ENCODE measurements at places on chromosomes 16 and 17.

DNA sequence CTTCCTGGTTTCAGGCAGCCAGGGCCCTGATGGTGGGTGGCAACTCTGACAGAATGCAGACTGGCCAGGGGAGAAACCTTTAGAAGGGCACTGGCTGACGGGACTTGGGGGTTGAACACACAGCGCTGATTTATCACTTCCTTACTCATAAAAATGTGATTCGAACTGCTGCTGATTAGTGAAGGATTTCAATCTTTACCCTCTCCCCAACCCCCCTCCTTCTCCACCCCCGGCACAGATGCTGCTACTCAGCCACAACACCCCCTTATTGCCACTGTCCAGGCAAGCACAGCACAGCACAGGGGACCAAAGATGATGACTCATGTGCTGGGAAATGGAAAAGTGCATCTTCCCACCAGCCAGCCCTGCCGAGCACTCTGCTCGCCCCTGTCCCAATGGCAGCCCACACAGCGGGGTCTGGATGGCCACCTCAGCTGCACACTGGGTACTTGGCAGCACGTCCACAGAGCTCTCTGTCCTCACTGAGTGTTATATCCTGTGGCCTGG lies 70.1 kb downstream of the SMG6 start:
- no peak for DNase-seq

DNA sequence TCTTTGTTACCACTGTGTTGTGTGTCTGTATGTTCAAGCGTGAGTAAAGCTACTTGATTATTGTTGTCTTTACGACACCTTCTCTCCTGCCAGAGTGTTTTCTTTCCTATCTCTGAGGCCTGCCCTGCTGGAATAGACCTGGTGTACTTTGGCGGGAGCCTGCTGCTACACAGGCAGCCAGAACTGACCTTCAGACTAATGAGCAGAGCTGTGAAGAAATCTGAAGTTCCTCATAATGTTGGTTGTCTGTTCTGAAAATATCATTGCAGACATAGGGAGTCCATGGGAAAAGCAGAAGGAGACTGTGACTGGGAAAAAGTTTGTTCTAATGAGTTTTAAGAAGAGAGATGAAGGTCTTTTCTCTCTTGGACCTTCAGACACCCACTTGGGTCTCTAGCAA lies 9.8 kb downstream of the RHOT1 start:
- no peak for DNase-seq

- DNase-seq: no peak
Measured at GRCh38 chr16:19781226-19781625, 63.2 kb downstream of the IQCK start.

DNA sequence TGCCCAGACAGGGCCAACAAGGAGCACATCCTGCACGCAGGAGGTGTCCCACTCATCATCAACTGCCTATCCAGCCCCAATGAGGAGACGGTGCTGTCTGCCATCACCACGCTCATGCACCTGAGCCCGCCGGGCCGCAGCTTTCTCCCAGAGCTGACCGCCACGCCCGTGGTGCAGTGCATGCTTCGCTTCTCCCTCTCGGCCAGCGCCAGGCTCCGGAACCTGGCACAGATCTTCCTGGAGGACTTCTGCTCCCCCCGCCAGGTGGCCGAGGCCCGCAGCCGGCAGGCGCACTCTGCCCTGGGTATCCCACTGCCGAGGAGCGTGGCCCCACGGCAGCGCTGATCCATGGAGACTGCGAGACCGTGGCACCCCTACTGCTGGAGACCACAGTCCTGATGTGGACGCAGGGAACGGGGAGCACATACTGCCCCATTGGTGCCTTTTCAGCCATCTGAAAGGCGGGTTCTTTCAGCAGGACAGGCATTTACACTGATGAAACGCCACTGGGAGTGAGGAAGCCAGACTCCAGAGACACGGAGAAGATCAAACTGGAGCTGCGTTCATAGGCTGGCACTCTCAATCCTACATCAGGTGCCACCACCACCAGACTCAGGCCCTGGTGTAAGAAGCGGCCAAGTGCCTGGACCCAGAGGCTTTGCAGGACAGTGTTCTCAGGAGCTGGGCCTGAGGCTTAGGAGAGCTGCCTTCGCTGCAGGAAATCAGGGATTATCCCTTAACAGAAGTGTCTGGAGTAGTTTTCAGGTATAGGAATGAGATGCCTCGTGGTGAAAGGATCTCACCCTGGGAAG lies 2.6 kb downstream of the NT5C start:
- DNase-seq: no peak

GRCh38 chr16:81720973-81721906 lies 57.9 kb upstream of the PLCG2 start:
- DNase-seq: no peak

DNA sequence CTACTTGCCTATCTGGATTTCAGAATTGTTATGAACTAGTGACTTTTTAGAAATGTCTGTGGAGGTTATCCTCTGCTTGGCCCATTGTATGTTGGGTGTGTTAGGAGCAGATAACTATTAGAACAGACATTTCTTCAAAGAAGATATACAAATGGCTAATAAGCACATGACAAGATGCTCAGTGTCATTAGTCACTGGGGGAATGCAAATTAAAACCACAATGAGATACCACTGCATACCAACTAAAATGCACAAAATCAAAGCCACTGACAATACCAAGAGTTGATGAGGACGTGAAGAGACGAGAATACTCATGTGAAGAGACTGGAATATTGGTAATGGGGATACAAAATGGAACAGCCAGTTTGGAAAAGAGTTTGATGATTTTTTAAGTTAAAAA lies 39.2 kb downstream of the CEP112 start:
- no peak for DNase-seq

GRCh38 chr17:76343106-76343505 lies 10.6 kb downstream of the PRPSAP1 start:
- no peak for DNase-seq

- DNase-seq: no peak
Measured at GRCh38 chr17:9044772-9045463, 23.6 kb downstream of the NTN1 start.

DNA sequence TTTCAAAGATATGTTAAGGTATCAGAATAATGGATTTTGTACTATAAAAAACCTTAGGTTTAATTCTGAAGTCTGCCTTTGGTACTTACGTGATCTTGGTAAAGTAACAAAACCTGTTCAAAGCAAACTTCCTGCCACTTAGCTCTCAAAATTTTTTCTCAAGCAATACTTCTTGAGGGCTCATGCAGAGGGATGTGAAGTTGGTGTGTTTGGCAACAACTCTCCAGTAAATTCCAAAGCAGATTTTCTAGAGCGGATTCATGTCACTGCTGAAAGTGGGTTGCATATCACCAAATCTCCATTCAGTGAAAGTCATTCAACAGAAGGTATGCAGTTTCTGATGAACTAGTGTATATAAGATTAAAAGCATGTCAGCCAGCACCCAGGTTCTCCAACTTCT lies 856.7 kb downstream of the CDH8 start:
- no peak for DNase-seq

- no peak for DNase-seq
Measured at GRCh38 chr17:4450710-4451316, 17.1 kb downstream of the SPNS3 start.

GRCh38 chr17:58317421-58318064 lies 11.1 kb downstream of the TSPOAP1 start:
- DNase-seq: peak; percentile 73

GRCh38 chr17:75110234-75110937 lies 617 bp downstream of the ARMC7 start:
- no peak for DNase-seq

- no peak for DNase-seq
Measured at GRCh38 chr16:85220125-85220839, 108.0 kb upstream of the CIBAR2 start.

DNA sequence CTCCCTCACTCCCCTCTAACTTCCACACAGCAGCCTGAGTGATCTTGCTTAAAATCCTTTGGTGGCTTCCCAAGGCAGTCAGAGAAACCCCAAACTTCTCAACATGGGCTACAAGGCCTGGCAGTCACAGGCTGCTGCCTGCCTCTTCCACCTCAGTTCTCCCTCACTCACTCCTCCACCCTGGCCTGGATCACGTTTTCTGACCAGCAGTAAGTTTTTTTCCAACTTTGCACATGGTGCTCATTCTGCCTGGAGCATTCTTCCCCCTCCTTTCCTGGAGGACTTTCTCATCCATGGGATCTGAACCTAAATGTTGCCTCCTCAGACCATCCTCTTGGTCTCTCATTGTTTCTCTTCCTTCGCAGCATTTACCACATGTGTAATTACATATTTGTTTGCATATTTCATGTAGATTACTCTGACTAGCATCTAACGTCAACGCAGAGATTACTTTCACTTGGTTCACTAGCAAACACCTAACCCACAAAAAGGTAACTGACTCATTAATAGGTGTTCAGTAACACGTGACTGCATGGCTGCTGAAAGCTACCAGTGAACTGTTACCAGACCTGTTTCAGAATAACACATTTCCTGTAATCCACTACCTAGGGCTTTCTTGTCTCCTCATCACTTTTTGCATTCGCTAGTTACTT lies 17.1 kb downstream of the GNA13 start:
- no peak for DNase-seq

DNA sequence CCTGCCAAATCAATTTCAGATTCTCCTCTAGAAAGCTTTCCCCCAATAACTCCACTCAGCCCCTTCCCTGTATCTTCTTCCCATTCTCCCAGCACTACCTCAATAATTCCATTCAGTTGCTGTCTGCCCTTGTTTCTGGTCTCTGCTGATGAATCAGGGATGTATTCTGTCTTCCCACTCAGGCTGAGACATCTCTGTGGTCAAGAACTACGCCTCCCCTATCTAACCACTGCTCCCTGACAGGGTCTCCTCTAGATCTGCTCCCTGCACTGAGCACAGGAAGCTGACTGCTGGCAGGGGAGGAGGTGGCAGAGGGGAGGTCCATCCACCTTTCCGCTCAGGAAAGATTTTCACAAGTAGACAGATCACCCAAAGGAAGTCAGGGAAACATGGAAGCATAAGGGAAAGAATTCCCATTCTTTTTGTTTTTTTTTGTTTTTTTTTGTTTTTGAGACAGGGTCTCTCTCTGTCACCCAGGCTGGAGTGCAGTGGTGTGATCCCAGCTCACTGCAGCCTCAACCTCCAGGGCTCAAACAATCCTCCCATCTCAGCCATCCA lies 16.9 kb upstream of the SP2 start:
- DNase-seq: no peak

DNA sequence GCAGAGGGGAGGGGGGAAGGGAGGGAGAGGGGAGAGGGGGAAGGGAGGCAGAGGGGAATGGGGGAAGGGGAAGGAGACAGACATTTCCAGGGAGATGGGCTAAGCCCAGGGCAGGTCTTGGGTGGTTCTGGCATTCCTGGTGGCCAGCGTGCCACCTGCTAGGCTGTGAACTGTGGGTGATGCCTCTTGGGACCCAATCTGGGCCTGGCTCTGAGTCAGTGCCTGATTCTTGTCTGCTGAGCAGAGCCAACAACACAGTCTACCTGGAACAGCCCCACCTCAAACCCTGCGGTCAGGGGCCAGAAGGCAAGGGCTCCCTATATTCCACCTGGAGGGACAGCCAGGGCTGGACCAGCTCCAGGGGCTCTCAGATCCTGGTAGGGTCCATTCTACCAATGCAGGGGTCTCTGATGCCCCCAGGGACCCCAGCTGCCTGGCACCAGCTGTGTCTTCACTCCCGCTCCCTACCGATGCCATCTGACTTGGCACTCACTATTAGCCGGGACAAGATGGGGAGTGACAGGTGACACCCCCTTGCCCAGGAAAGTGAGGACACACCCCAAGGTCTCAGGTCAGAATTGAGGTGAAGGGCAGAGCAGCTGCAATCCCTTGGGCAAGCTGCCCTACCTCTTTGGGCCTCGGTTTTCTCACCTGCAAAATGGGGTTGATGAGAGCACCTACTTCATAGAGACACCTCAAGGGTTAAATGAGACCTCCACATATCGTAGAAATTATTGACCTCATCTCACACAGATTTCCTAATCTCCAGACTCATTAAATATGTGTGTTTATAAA lies 87.2 kb downstream of the LITAF start:
- DNase-seq: no peak

DNA sequence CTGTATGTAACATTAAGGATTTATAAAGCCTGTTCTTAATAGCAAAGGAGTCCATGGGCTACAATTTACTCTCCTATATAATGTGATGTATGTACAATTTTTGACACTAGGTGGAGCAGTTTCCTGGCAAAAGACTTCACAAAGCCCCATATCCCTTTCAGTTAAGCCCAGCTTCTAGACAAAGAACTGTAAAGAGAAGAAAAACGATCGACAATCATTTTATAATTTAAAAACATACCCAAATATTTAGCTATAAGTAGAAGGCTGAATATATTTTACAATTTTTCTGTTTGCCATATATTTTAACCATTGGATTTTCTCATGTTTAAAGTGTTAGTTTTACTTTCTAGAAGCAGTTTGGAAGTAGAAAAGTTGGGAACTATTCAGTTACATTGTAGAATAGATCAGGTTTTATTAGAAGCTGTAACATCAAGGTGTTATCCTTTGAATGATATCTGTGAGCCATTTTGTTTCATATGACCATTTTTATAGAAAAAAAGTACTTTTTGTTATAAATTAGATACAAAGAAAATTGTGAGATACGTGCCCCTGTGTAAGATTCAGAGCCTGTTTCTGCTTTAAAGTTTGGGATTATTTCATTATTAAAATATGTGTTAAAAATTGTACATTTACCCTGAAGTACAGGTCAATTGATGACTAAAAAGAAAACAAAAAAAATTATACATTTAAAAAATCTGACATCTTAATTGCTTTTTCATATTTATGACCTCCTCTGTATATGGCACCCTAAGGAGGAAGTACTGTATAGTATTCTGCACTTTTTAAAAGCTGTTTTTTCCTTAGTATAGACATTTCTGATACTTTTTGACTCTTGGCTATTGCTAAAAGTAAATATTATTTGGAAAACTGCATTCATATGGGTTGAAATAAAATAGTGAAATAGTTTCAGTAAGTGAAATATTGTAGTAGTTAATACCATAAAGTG lies 46.3 kb downstream of the VMP1 start:
- no peak for DNase-seq

DNA sequence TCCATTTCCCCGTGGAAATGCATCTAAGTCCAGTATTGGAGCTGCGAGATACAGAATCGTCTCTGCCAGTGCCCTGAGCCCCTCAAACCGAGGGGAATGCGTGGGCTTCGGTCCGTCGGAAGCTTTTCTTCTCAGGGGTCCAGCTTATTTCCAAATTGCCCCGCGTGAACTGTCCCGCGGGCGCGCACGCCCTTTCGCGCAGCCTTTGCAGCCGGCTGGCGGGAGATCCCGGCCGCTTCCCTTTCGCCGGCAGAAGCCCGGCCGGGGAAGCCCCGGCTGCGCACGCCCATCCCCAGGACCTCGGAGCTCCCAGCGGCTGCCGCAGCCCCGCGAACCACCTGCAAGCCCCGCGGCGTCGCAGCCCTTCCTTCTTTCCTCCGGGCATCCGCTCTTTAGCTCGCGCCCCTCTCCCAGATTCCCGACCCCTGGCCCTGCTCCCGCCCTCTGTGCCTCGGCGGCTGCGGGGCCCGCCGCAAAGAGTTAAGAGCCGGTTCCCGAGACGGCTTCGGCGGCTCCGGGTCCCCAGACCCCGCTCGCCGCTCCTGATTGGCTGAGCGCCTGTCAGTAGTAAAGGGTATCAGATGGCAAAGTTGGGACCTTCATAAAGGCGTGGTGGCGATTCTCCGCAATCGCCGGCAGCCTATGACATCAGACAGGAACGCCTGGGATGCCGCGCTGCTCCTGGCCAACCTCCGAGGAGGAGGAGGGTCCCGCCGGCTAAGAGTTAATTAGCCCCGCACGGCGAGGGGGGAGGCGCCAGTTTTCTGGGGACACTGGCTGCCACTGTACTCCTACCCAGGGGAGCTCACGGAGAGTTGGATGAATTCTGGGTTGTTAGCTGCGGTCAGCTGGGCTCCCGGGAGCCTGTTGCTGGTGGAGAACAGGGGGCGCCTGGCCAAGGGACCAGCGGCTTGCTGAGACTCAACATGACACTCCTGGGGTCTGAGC lies at the start of gene MYOCD:
TSS of gene MYOCD (plus strand) at position 628 of the 948 bp plus-strand sequence. CDS start at position 927, 299 bp downstream.
- no peak for DNase-seq

Data from activated CD8-positive, alpha-beta memory T cell treated with anti-CD3 and anti-CD28 coated beads, Interleukin-2, amount 50 U/mL, for 4 hours (primary cell).